Dermis blood vessel endothelial cell (primary cell): ENCODE measurements at places on chromosomes 1 and 21.

DNA sequence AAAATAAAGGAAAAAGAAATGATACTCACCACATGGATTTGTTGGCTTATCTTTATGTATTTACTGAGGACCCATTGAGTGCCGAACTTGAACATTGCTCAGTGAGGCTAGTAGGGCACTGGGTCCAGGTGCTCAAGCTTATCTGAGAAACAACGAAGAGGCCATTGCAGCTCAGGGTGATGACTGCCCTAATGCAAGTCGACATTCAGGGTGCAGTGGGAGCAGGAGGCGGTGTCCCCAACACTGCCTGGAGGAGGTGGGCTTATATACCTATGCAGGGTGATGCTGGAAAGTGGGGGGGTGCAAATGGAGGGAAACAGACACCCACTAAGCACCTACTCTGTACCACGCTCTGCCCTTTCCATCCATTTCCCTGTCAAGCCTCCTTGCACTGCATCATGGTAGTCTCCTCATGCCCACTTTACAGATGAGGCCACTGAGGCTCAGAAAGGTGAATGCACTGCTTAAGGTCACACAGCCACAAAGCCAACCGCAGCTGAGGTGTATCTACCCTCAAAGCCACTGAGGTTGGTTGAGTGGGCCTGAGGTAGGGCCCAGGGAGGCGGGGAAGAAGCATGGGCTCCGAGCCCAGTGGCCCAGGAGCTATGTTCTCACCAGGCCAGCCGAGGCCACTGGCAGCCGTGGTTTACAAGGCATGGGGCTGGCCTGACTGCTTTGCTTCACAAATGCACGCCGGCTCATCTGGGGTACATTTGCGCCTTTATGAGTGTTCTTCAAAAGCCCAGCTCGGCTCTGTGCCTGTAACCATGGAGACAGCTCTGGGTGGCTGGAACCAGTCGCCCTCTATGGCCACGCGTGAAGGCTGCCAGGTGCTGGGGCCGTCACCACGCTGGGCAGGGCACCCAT is 103.8 kb downstream of the EPHB2 start:
- no peak for DNase-seq

GRCh38 chr1:200775850-200776249 is 37.2 kb downstream of the CAMSAP2 start:
- no peak for DNase-seq

GRCh38 chr1:5742032-5742431 is 250.2 kb downstream of the NPHP4 start:
- DNase-seq = no peak

DNA sequence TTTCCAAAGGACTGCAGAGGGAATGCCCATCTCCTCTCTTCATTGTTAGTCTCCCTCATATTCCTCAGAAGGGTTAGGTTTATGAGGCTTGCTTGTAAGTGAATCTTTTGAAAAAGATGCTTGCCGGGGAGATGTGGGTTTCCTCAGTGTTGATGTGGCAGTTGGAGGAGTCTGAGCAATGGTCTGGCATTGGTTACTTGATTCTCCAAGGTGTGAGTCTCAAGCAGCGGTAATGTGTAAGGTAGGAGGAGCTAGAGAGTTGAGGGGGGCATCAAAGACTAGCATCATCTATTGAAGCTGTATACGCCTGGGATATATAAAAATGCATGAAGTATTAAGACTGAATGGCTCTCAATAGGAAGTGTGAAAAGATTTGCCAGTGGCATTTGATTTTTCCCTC is 21.5 kb downstream of the KHDRBS1 start:
- DNase-seq = no peak

- no peak for DNase-seq
Measured at GRCh38 chr1:33569331-33569730, 96.9 kb downstream of the ZSCAN20 start.

- no peak for DNase-seq
Measured at GRCh38 chr1:226402739-226403165, 5.1 kb downstream of the PARP1 start.

GRCh38 chr21:45579383-45580180 is 37.3 kb upstream of the SLC19A1 start:
- DNase-seq = no peak
